Calu3 (cell line): ENCODE measurements at places on chromosomes 5 and 9. TPM values are rescaled to one million over a fixed set of nuclear protein-coding genes. Genes with fewer than 3 reads are reported as not detected.

Gene HRCT1
- 0.69 and 0.90 TPM in 2 replicates for total RNA-seq

DNA sequence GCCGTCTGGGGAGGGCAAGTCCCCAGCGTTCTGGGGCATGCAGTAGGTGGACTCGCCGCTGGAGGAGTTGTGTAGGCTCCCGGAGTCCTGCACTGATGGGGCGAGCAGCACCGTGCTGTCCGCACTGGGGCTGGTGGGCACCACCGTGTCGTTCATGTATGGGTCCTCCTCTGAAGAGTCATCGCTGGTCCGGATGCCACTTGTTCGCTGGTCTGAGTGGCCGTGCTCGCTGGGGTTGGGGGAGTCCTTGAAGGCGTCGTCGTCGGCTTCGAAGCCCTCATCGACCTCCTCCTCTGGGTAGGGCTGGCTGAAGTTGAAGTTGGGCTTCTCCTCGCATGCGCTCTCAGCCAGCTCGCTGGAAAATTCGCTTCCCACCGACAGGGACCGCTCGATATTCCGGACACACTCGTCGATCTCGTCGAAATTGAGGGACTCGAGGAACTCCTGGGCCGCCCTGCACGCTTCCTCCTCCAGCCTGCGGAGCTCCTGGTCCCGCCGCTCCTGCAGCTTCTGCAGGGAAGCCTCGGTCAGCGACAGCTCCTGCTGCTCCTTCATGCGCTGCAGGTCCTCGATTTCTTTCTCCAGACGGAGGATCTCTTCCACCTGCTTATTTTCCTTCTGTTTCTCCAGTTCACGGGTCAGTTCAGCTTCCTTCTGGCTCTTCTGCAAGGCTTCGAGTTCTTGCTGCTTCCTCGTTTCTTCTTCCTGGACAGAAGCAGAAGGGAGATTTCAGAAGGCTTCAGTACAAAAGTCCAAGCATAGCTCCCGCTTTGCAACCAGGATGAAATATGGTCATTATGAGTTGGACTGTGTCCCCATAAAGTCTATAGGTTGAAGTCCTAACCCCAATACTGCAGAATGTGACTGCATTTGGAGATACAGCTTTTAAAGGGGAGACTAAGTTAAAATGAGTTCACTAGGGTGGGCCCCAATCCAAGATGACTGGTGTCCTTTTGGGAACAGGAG, 84.6 kb upstream of the RETREG1 start:
- H3K27me3 ChIP-seq = no peaks in the 10 kb centered on the region
- H3K27ac ChIP-seq = peak overlapping the region; percentile 19
- H3K36me3 ChIP-seq = peaks cover 84% of the 10 kb centered on the region
- no peak overlapping the region for H3K4me3 ChIP-seq

- H3K27me3 ChIP-seq = no peaks in the 10 kb centered on the region
- H3K27ac ChIP-seq = no peak overlapping the region
- no peaks in the 10 kb centered on the region for H3K36me3 ChIP-seq
- DNase-seq = no peak
- H3K4me3 ChIP-seq = no peak overlapping the region
Measured at GRCh38 chr5:127582773-127583370, 65.4 kb downstream of the PRRC1 start.

DNA sequence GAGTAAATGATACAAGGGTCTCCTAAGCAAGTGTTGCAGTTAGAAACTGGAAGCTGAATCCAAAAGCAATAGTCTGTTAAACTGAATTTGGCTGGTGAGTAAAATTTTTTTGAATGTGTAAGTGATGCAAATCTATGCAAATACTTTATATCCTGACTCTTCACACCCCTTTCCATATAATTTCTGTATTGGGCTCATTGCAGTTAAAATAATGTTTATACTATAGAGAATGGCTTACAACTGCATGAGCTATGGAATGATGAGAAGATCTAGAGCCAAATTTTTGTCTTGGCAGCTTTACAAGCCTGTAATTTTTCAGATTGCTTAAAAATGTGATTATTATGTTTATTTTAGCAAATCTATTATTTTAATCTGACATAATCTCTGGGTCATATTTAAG, 57.0 kb upstream of the GABRA1 start:
- H3K4me3 ChIP-seq = no peak overlapping the region
- H3K27me3 ChIP-seq = no peaks in the 10 kb centered on the region
- H3K36me3 ChIP-seq = no peaks in the 10 kb centered on the region
- no peak for DNase-seq

GRCh38 chr5:135271533-135272310, 127.3 kb downstream of the MACROH2A1 start:
- no peaks in the 10 kb centered on the region for H3K36me3 ChIP-seq
- H3K4me3 ChIP-seq = no peak overlapping the region
- H3K27ac ChIP-seq = no peak overlapping the region
- H3K4me1 ChIP-seq = no peaks in the 10 kb centered on the region
- DNase-seq = no peak
